ENCODE measurements at places on chromosomes 2 and 18.

GRCh38 chr2:112714836-112715631 is 5.8 kb upstream of the NT5DC4 start:
- DNase-seq = no peak

DNA sequence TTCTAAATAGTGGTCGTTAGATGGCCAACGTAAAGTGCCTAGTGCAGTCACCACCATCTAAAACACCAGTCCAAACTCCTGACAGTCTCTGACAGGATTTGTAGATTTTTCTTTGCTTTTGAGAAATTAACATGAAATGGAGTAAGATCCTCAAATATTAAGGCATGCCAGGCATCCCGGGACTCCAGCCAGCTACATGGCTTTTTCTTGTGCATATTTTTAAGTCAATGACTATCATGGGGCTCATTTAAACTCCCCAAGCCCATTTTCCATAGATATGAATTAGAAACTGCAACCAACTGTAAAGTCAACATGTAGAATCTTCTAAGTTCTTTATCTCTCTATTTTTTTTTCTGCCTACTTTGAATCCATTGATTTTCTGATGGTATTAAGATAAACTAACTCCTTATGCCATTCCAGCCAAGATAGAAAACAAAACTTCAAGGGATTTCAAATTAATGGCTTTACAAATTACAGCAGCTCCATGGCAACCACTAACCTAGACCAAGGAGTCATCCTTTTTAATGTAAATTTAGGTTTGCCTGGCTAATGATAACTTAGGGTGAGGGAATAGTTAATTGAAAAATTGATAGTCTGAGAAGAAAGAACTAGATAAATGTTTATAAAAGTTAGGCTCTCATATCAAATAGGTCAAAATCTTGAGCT is 764.1 kb upstream of the NXPH2 start:
- DNase-seq = no peak

- DNase-seq = no peak
Observed at GRCh38 chr18:48297139-48297538, 112.0 kb downstream of the ZBTB7C start.

GRCh38 chr2:128710729-128711128 is 392.1 kb upstream of the HS6ST1 start:
- DNase-seq = no peak

GRCh38 chr18:74869904-74870863 is 272.5 kb downstream of the ZNF407 start:
- no peak for DNase-seq

DNA sequence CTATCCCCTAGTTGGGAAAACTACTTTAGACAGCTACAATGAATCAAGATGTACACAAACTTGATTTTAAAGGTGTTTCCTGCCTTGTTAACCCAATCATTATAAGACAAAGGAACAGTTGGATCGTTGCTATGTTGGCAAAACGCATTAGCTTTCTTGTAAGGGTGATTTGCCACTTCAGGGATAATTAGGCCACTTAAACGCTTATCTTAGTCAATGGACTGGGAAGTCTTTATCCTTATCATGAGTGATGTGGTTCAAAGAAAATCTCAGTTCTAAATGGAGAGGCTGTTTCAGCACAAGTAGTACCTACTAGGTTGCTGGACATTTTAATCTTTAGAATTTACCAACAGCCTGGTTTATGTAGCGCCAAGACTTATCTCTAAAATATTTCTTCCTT is 406.1 kb upstream of the MEX3C start:
- no peak for DNase-seq

- DNase-seq = no peak
Observed at GRCh38 chr18:43869451-43870008, 592.2 kb upstream of the SYT4 start.

GRCh38 chr2:146370826-146371225 is 1474.0 kb upstream of the ACVR2A start:
- DNase-seq = no peak

- no peak for DNase-seq
Observed at GRCh38 chr2:121045245-121045644, 239.8 kb downstream of the TFCP2L1 start.

DNA sequence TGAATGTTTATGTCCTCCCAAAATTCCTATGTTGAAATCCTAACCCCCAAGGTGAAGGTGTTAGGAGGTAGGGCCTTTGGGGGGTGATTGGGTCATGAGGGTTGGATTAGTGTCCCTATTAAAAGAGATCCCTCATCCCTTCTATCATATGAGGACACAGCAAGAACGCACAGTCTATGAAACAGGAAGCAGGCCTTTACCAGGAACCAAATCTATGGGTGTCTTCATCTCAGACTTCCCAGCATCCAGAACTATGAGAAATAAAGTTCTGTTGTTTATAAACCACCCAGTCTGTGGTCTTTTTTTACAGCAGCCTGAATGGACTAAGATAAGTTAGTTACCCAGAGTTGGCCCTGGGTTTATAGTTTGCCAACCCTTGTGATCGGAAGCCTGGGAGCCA is 153.1 kb downstream of the INO80D start:
- no peak for DNase-seq

GRCh38 chr2:221553333-221553732 is 18.8 kb downstream of the EPHA4 start:
- DNase-seq = no peak

DNA sequence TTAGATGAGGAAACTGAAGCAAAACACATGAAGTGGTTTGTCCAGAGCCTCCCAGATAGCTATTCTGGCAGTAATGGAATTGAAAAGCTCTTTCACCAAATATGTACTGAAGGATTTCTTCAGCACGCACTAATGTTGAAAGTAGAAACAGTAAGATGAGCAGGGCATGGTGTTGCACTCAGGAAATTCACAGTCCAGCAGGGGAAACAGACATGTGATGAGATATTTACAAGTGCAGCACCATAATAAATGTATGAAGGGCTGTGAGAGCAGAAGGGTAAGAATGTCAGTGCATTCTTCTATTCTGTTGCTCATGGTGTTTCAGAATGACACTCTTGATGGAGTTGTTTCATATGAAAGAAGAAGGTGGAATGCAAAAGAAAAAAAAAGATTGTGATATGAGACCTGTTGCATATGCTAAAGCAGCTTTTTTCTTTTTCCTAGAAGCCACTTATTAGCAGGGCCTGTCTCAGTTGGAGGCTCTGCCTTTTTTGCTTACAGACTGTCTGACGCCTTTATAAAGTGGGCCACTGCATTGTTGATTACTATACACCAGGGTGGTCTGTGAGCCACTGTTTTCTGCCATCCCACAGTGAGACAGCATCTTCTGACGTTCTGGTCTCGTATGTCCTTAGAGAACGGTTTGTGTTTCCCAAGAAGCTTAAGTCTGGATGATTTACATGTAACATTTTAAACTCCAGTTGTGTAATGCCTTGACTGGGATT is 516.9 kb downstream of the ARHGAP15 start:
- no peak for DNase-seq

DNA sequence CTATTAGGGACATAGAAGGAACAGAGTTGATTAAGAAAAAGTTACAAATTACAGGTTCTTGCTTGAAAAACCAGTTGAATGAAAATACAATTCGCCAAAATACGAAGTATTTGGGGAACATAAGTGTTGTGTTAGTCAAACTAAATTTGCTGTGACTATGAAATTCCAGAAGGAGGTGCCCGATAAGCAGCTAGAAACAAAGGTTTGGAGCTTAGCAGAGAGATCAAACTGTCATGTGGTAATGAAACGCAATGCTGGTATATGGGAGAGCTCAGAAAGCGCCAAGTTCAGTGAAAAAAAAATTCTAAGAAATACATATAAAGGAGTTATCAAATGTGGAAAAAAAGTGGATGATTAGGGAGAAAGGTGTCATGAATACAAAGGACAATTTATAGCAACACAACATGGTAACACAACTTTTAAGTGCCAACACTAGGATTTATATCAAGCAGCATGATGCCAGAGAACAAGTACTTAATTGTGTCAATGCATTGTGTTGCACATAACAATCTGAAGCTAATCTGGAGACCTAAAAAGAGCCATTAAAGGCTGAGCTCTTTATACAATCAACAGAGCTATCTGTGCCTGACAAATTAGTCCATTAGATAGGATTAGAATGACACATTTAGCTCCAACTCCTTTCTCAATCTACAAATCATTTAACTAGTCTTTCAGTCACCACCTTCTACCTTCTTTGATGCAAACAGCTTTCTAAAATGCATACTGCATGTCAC is 31.2 kb downstream of the SMAD2 start:
- DNase-seq = no peak

DNA sequence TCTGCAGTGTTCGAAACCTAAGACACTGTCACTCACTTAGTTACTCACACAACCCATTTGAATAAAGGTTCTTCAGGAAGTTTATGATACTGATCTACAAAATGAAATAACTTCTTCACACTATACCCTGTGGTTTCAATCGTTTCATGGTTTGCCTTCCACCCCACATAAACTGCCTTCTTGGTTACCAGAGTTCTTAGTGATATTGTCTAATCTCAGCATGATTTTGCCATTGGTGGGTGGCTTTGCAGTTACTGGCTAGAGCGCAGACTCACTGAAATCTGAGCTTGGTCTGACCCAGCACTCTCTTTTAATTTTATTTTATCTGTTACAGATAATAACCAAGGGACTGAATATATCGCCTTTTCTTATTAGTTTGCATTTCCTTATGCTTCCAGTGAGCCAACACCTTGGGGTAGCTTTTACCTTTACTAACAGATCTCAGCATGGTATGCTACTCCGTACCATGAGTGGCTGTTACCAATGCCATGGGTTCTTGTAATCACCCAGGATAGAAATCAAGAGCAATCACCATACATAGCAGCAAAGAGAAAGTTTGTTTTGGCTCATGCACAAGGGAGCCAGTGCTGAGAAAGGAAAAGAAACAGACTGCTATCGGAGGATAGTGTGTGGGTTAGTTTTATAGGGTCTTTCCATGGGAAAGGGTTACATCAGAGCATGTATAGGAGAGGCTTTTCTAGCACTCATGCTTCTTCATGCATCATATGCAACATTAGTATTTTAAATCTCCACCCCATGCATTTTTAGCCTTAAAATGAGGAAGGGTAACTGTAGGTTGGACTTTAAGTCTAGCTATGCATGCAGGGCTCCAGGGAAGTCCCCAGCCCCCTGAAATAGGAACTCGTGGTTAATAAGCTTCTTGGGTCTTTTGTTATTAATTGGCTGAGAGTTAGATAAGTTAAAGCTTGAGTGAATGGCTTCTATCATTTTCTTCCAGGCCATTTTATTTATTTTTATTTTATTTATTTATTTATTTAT is 33.3 kb downstream of the ANXA4 start:
- DNase-seq = no peak

GRCh38 chr2:233168445-233168844 is 83.0 kb upstream of the ATG16L1 start:
- no peak for DNase-seq

GRCh38 chr2:81895620-81896250 is 1591.2 kb upstream of the LRRTM1 start:
- no peak for DNase-seq

- no peak for DNase-seq
Observed at GRCh38 chr2:43086451-43087221, 139.8 kb downstream of the ZFP36L2 start.

DNA sequence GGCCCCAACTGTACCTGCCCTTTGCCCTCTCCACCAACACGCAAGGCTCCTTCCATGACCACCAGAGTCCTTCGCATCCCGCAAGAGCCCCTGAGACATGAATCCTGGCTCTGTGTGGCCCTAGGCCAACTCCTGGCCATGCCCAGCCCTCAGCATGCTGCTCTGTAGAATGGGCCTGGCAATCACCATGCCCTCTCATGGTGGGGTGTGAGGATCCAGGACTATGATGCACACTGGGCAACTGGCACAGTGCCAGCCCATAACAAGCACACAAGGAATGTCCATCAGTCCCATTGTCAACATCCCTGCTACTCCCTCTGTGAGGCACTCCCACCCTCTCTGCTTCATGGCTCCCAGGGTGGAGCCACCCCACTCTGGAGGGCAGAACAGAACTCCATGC is 44.7 kb downstream of the FER1L5 start:
- no peak for DNase-seq

- no peak for DNase-seq
Observed at GRCh38 chr2:181846399-181847197, 44.9 kb upstream of the ITPRID2 start.

GRCh38 chr18:35096677-35097011 is 55.4 kb downstream of the MAPRE2 start:
- no peak for DNase-seq

- DNase-seq = no peak
Observed at GRCh38 chr2:189291460-189291859, 111.9 kb upstream of the COL5A2 start.

DNA sequence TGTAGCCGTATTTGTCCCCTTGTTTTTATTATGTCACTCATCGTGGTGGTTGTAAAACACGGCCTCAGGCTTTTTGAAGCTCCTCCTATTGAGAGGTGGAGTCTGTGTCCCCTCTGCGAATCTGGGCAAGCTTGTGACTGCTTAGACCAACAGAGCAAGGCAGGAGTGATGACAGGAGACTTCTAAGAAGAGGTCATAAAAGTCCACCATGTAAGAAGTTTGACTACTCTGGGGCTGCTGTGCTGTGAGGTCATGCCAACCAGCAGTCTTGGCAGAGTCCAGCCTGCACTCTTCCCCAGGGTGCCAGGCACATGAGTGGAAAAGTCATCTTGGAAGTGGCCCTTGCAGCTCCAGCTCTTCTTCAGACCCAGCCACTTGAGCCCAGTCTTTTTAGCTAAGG is 83.8 kb upstream of the SPTBN1 start:
- DNase-seq = no peak

DNA sequence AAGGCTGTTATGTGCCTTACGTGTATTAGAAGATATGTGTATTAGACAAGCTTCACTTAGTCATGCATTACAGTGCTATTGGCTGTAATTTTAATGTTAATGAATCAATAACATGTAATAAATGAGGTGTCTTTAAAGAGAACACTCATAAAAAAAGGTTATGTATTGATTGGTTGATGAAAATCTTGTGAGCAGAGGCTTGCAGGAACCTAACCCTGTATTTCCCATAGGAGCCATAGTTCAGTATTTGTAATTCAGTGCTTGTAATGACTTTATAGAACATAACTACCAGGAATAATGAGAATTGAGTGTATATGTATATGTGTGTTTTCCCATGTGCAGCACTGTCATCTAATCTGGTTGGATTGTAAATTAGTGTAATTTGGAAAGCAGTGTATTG is 33.2 kb downstream of the TSN start:
- DNase-seq = no peak

DNA sequence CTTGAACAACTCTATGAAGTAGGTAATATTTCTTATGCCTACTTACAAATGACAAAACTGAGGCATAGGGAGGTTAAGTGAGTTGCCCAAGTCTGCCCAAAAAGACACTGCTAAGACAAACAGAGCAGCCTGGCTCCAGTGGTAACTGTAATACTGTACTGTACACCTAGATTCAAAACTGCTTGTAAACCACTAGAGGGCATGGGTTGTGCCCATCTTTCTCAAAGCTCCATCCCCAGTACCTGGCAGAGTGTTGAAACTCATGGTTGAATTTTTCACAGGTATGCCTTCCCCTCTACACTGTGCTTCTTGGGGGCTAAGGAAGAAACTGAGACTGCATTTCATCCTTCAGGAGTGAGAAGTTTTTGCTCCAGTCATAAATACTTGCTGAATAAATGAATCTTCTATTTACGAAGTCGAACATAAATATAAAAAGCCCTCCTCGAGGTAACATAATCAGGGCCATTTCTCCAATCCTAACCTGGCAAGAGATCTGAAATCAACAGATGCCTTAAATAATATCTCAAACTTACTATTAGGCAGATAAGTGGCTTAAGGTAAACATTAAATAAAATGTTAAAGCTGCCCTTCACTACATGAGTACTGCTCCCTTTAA is 2.0 kb downstream of the PPP4R1 start:
- DNase-seq = peak; percentile 54

- no peak for DNase-seq
Observed at GRCh38 chr2:160731856-160732255, 238.2 kb upstream of the RBMS1 start.

- no peak for DNase-seq
Observed at GRCh38 chr2:213561759-213562158, 277.5 kb downstream of the SPAG16 start.

Data from CD4-positive, CD25-positive, alpha-beta regulatory T cell (primary cell).